ENCODE measurements at places on chromosomes 4 and X.

DNA sequence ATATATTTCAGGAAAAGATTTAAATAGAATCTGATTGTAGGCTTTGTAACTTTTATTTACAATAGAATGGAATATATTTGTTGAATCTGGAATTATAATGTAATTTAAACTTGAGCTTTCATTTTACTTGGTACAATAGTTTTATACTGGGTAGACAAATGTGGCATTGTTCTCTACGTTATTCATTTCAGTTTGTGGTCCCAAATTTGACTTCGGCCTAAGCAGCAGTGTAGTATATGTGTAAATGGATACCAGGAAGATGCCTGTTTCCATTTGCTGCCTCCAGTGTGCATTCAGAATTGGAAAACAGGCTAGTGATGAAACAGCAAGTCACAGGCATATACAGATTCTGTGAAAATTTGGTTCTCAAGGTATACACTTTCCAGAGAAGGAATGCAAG lies 77.8 kb downstream of the CLDN22 start:
- DNase-seq, result no peak

DNA sequence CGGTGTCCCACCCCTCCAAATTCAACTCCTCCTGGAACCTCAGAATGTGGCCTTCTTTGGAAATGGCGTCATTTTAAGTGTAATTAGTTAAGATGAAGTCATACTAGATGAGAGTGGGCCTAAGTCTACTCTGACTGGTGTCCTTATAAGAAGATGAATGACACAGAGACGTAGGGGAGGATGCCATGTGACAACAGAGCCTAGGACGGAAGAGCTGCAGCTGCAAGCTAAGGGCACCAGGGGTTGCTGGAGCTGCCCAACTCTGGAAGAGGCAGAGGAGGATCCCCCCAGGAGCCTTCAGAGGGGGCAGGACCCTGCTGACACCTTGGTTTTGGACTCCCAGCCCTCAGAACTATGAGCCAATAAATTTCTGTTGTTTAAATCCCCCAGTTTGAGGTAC lies 115.1 kb downstream of the STK32B start:
- DNase-seq, result no peak

DNA sequence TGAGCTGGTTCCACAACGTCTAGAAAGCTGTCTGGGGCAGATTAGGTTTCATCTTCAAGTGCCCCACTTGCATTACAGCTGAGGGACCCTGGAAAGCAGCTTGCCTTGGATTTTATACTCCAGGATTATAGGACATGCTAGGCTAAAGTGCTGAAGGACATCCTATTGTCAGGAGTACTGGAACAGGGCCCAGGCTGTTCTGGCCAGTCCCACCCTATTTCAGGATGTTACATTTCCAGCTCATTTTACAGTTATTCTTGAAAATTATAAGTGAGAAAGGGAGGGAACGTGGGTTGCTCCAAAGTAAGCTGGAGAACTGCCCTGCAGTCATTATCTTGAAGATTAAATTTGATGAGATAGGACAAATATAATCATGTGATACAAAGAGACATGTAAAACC lies 71.0 kb upstream of the UGT8 start:
- DNase-seq, result no peak

DNA sequence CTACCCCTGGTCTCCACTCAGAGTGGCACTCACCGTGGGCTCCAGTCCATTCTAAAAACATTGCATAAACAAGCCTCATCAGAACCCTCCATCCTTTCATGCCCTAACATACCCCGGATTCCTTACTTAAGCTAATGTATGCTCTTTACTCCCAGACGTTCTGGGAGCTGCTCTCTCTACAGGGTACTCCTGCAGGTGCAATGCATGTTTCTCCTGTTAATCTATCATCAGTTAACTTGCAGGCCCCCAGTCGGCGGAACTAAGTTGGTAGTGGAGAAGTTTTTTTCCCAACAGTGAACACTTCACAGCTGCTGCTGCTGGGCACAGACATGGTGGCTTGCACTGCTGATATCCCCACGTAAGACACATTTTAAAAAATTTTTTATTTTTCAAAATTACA lies 161.6 kb upstream of the FAT1 start:
- no peak for DNase-seq

- DNase-seq, result no peak
These were observed 104.6 kb upstream of the AFAP1 start for GRCh38 chr4:8044244-8044643.

DNA sequence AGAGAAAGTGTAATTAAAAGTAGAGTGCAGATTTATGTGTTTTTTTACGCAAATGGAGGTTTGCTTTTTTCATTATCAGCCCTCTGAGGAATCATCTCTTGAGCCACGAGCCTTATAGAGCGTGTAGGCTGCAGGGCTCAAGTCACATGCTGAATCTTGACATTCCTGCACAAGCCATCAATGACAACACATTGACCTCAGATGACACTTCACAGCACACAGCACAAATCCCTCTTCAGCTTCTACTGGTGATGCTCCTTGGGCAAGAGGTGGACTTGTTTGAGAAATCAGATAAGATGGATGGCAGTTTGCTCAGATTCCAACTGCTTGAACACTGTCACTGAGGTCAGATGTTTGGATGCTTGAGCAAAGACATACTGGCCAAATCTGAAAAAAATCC lies 250.6 kb downstream of the SNCA start:
- no peak for DNase-seq

- DNase-seq, result no peak
These were observed 91.6 kb downstream of the FUNDC1 start for GRCh38 chrX:44451056-44451455.

DNA sequence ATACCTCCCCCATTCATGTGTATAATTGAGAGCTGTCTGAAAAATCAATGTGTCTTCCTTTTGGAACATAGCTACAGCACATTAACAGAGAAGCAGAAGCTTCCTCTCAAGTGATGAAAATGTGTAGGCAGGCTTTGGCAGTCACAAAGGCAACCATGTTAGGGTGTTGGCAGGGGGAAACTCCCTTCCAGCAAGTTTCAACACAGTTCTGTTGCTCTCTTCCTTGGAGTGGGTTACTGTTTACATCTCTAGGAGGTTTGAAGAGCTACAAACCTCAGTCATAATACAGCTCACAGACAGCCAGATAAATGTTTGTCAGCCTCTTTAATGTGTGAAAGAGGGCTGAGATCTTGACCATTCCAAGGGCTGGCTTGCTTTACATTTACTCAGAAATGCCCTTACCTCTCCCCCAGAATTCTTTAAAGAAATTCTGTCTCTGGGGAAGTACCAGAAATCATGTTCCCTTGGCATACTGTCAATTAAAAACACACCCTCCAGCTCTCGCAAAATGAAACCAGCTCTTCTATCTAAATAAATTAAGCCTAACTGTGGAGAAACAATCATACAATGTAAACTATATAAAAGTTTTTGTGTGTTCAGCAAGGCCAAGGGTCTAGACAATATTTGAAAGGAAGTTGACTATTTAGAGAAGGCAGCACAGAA lies 18.9 kb downstream of the ZBTB33 start:
- DNase-seq, result no peak

GRCh38 chrX:3638280-3638873 lies 75.1 kb downstream of the PRKX start:
- DNase-seq, result peak; percentile 57

GRCh38 chrX:106606571-106606970 lies 5.2 kb upstream of the RADX start:
- no peak for DNase-seq

- no peak for DNase-seq
These were observed 57.6 kb upstream of the LGI2 start for GRCh38 chr4:25088093-25088952.

GRCh38 chrX:101813200-101813599 lies 118.6 kb downstream of the ZMAT1 start:
- no peak for DNase-seq

DNA sequence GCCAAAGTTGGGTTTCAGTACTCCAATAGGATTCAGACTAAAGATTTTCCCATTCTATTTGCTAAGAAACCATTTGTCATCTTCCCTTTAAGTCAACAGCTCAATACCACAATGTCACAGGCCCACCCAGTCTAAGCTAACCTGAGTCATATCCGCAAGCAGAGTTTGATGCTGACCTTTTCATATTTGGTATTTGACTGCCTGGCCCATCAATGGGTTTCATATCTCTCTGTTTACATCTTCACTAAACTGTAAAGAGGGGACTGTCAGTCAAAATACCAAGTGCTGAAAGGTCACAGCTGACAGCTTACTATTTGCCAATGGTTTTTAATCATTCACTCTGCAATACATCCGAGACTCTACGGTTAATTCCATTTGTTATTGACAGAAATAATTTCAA lies 707.5 kb upstream of the ACTRT1 start:
- peak; percentile 10 for DNase-seq

DNA sequence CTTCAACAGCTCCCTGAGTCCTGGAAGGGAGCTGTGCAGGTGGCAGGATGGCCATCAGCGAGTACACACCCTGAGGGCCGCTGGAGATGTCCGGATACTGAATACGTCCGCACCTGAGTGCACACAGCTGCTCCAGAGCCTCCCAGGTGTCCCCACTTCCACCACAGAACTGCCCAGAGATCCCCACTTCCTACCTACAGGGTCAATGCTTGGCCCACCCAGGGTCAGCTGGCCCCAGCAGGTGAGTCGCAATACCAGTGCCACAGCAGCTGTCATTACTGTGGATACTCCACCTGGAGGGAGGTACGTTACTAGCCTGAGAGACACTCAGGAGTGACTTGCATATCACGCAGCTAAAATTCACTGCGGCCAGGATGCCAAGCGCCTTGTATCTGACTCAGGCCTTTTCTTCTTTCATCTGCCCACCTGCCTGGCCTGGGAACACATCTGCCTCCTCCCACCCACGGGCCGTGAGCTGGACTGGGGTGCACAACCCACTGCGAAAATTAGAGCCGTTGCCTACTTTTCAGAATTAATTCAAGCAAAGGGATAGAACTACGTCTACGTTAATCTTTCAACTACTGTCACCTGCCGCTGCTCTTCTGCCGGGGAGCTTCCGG lies 9.4 kb downstream of the C4orf50 start:
- no peak for DNase-seq

- no peak for DNase-seq
These were observed 4.4 kb upstream of the VAMP7 start for GRCh38 chrX:155876704-155877103.

- DNase-seq, result no peak
These were observed 1239.1 kb upstream of the TENM3 start for GRCh38 chr4:181004056-181004455.

DNA sequence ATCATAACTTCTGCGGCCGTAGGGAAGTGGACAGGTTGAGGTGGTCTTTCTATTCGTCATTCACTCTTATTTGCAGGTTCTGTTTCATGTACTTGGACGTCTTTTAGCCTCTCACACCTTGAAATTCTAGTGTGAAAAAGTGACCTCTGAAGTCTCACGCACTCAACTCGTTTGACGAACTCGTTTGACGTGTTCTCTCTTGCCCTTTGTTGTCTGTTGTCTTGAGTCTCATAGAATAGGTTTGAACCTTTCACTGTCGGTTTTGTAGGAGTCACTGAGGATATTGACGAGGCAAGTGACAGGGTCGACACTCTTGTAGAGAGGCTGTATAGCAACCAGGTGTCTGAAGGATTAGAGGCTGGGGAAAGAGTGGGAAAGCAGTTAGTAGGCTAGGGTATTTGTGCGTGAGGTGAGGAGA lies 1.1 kb upstream of the PGRMC2 start:
- peak; percentile 62 for DNase-seq

GRCh38 chr4:8192748-8193738 lies 6.0 kb upstream of the SH3TC1 start:
- no peak for DNase-seq

DNA sequence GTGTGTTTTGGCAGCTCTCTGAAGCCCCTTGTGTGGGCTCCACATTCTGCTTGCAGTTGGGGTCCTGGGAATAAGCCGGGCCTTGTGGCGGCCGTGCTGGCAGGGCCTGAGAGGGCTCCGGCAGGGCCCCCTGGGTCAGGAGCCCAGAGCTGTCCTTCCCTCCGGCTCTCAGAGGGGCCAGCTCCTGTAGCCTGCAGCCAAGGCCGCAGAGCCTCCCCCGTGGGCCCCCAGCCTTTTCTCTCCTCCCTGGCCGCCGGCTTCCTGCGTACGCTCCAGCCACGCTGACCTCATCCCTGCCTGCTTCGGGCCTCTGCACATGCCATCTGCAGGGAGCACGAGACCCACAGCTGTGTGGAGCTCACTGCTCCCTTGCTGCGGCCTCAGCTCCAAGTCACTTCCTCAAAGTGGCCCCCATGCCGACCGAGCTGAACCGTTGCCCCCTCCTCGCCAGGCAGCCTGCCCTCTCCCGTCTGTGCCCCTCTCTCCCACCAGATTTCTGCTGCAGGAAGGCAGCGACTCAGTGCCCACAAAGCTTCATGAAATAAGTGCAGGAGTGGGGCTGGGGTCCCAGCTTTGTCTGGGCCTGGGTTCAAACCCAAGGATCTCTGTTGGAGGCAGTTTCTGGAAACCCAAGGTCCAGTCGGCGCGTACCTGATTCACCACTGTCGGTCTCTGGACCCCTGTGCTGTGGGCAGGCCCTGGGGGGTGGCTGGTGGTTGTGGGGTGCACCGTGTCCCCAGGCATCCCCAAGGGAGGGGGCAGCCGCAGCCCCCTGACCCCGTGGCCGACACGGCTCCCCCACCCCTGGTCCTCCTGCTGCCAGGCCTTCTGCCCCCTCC lies 57.1 kb upstream of the NKX1-1 start:
- DNase-seq, result no peak

DNA sequence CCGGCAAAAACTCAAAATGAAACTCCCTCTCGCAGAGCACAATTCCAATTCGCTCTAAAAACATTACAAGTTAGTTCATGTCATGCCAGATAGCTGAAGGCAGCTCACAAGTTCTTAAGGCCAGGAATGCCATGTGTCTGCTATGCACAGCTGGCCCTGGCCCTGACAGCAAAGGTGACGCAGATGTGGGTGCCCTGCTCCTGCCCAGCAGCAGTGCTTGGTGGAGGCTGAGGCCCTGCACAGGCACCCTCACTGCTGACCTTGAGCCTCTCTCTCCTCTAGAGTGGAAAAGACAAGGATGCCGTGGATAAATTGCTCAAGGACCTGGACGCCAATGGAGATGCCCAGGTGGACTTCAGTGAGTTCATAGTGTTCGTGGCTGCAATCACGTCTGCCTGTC lies 2.9 kb downstream of the S100P start:
- DNase-seq, result no peak

DNA sequence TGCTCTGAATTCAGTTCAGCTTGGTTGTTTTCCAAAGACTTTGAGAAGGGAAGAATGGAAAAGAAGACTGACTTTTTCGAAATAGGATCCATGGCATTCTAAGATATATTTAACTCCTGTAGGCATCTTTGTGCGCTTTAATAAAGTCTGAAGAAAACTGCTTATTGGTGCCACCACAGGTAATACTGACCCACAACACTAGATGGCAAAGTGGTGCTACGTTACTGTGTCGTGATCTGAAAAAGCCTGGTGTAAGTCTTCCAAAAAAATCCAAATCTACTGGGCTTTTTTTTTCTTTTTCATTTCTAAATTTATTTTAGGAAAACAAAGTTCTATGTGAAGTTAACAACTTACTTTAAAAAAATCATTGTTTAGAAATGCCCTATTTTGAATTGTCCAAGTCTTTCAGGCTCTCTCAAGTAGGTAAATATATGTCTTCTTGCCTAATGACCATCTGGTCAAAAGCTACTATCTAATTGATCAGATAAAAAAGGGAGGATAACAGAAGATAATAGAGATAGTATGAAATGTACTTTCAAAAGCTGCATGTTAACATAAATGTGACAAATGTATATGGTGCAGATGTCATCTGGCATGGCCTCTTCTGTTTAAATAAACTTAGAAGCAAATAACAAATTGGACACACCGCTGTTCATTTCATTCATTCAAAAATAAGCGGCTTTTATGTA lies 47.0 kb upstream of the MID1IP1 start:
- peak; percentile 24 for DNase-seq

Data from CD4-positive, CD25-positive, alpha-beta regulatory T cell (primary cell).